Left lung (tissue), 14 donors: ENCODE measurements at places on chromosomes 12 and 14.

DNA sequence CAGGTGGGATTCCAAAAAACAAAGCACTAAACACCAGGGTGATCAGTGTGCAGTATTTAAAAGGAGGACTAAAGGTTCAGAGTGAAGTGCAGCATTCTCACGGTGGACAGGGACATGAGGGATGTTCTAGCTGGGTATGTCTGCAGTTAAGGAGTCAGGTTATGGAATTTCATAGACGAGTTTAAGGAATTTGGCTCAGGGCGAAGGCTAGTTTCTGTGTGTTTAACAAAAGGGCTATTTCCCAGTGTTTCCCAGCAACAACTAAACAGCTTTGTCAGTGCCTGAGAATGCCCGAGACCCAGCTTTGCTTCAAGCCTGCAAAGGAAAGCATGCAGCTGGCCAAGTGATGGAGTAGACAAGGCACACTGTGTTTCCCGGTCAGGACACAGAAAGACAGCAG lies 7.0 kb downstream of the KRT1 start:
- no peak for DNase-seq

DNA sequence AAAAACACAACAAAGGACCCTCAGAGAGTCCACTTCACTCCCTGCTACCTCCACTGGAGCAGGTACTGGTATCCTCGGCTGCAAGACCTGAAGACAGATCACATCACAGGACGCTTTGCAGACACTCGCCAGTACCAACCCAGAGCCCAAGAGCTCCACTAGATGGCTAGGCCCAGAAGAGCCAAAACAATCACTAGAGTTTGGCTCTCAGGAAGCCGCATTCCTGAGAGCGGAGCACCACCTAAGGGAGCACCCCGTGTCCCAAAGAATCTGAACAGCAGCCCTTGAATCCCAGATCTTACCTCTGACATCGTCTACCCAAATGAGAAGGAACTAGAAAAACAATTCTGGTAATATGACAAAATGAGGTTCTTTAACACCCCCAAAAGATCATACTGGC lies 399.8 kb downstream of the RAD51B start:
- no peak for DNase-seq

- DNase-seq, result no peak
Measured at GRCh38 chr14:73293782-73294781, 56.8 kb downstream of the PAPLN start.

DNA sequence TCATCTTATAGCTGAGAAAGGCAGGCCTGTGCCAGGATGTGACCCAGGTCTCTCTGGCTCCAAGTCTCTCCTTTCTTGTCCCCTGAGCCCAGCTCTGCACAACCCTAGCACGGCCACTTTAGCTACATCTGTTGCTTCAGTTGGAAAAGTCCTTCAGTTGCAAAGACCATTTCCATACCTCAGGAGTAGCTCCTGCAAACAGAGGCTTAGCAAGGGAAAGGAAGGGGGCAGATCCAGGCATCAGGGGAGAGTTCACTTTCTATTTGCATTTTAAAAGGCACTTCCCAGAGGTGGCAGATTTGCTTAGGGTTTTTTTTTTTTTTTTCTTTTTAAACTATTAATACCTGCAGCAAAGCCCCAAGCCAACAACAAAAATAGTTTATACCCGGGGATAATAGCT lies 3.0 kb upstream of the PITPNM2 start:
- DNase-seq, result no peak

DNA sequence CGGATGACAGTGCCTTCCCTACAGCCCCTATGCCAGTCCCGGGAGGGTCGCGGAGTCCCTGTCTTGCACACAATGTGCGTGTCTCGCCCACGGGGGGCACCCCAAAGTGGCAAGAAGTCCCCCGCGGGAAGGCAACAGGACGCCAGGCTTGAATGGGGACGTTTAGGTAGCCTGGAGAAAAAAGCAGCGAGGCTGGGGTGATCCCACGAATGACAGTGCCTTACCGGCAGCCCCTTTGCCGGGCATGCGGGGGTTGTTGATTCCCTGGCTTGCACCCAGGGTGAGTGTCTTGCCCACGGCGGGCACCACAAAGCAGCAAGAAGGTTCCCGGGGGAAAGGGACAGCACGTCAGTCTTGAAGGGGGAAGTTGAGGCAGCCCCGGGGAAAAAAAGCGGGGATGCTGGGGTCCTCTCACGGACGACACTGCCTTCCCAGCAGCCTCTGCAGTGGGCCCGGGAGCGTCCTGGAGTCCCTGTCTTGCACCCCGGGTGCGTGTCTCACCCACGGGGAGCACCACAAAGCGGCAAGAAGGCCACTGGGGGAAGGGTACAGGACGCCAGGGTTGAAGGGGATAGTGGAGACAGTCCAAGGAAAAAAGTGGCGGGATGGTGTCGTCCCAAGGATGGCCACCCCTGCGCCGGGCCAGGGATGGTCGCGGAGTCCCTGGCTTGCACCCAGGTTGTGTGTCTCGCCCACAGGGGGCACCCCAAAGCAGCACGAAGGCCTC lies 156.8 kb upstream of the ALG10B start:
- DNase-seq, result no peak

- peak; percentile 70 for DNase-seq
Measured at GRCh38 chr12:52587563-52587962, 13.7 kb downstream of the KRT72 start.

- no peak for DNase-seq
Measured at GRCh38 chr12:15205341-15206010, 15.7 kb downstream of the RERG start.

DNA sequence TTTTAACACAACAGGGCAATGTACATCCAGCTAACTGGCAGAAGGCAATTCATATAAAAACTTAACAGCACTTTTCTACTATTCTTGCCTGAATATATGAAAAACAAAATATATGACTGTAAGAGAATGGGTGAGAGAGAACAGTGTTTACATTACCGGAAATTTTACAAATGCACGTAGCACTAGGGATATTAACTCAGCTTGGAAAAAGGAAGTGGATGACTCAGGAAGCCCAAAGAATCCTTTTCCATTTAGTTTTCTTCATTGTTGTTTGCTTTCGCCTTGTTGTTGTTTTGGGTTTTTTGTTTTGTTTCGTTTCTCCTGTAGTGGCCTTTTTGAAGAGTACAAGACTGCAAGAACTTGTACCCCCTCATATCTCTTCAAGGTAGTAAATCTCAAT lies 295.5 kb downstream of the EGLN3 start:
- DNase-seq, result no peak

DNA sequence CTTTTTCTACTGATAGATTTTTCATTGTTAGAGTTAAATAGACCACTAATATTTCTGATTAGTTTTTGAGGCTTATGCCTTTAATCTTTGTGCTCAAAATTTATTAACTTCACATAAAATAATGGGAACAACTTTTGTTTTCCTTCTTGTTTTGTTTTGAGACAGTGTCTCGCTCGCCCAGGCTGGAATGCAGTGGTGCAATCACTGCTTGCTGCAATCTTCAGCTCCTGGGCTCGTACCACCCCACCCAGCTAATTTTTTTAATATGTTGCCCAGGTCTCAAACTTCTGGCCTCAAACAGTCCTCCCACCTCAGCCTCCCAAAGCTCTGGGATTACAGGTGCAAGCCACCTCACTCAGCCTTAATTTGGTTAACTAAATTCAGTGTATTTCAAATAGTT lies 16.8 kb downstream of the SCFD1 start:
- DNase-seq, result peak; percentile 30

- no peak for DNase-seq
Measured at GRCh38 chr12:77104286-77104685, 38.9 kb upstream of the E2F7 start.

DNA sequence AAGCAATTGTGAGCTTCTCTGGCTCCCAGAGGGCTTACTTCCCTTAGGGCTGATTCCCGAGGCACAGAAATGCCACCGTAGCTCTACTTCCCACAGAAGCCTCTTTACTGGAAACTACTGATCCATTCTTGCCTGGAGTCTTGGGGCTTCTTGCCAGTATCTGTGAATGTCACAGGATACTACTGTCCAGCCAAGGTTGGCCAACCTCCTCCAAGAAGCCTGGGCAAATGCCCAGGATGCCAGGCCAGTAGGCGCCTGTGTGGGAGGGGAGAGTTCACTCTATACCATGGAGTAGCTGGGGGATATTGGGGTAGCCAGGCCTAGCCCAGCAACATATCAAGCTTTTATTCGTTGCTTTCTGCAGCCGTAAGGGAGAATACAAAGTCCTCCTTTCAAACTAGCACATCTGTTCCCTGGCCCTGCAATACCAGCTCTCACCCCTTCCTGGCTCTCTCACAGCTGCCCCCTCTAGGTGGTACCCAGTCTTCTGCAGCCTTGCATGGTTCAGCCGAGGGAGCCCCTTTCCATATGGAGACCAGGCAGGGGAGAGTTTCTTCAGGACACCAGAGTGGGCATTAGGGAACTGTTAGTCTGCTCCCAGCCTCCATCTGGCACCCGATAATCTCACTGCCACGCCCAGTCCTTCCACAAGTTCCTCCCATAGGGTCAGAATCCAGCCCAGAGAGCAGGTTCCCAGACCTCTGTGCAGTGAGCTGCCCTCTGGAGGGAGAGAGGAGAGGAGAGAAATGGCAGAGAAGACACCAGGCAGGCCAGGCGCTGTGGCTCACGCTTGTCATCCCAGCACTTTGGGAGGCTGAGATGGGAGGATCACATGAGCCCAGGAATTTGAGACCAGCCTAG lies 24.3 kb upstream of the PLEK2 start:
- no peak for DNase-seq

DNA sequence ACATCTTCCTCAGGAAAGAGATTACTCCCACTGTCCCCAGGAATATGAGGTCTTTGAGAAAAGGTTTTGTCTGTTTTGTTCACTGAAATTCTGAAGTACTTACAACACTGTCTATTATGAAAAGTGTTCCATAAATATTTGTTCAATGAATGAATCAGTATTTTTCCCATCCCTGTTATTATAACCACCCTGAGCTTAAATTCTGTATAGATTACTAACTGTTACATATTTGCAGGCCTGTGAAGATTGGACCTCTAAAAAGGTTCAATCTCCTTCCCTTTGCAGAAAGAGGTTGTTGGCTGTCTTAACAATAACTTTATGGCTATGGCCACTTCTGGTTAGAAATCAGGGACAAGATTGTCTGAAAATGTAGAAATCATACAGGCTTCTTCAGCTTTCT lies 174.5 kb upstream of the NPAS3 start:
- no peak for DNase-seq

- no peak for DNase-seq
Measured at GRCh38 chr12:4734625-4735340, 14.6 kb downstream of the GALNT8 start.

GRCh38 chr14:58839233-58839632 lies 201.5 kb downstream of the DACT1 start:
- no peak for DNase-seq

DNA sequence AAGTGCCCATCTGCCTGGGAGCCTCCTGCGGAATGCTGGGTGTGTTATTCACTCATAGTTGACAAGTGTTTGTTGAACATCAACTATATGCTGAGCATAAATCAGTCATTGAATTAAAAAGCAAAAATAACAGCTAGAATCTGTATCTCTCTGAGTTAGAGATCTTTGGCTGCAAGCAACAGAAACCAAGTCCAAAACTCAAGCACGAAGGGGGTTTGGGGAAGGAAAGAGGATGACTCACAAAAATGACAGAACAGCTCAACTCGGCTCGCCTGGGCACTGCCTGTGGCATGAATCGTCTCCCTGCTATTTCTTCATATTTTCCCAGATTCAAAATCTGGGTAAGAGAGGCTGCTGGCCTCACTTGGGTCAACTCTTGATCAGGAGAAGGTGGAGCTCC lies 72.6 kb upstream of the NCOR2 start:
- DNase-seq, result no peak

- peak; percentile 37 for DNase-seq
Measured at GRCh38 chr12:21823581-21823980, 49.1 kb upstream of the KCNJ8 start.

GRCh38 chr14:104280902-104281767 lies 142.7 kb downstream of the KIF26A start:
- DNase-seq, result no peak

DNA sequence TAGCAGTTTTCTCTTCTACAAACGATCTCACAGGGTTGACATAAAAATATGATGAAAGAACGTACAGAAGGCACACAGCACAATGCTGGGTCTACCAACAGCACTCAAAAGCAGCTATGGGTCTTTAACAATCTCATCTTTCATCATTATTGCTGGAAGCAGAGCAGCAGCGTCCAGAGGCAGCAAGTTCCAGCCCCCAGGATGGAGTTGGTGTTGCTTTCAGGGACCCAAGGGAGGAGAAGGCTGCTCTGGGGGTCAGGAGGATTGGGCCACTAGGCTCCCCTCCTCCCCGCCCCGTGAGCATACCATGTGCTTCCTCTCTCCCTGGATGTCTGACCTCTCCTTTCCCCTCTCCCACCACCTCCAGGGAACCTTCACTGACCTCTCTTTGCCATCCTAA lies 13.3 kb downstream of the KCTD10 start:
- no peak for DNase-seq

GRCh38 chr12:53071591-53072551 lies 7.3 kb downstream of the SPRYD3 start:
- peak; percentile 73 for DNase-seq

- DNase-seq, result no peak
Measured at GRCh38 chr12:89862511-89863445, 154.1 kb upstream of the ATP2B1 start.

DNA sequence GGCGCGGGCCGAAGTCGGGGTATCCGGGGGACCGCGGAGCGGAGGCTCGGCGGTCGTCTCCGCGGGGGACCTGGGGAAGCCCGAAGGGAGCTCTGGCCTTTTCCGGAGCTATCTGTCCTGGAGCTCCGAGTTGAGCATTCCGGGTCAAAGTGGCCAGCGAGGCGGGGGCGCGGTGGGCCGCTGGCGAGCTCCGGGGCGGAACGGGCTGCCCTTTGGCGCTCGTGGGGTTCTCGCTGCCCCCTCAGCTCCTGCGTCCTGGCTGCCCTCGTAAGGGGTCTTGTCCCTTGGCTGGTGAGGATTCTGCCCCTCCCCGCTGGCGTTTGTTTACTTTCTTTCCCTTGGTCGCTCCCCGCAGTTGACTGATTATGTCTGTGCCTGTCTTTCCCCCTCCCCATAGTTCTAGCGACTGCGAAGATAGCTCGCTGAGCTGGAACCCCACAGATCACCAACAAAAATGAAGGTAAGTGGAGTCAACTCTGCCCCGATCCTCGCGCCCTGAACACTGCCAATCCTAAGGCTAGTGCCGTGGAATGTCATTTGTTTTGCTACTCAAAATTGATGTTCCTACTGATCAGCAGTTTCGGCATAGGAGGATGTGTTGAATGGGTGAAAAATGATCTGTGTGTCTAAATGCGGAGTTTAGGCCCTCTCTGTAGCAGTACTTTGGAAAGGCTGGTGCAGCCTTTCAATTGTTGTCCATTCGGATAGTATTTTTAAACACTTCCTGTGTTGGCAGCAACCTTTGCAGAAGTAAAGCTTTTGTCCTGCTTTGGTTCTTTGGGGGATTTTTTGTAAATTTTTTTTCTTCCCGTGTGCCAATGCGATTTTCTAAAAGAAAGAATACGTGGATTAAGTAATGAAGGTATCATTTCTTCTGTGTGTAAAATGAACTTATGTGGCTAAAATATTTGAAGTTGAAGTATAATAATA lies 1.3 kb downstream of the ARID4A start:
- DNase-seq, result peak; percentile 33

DNA sequence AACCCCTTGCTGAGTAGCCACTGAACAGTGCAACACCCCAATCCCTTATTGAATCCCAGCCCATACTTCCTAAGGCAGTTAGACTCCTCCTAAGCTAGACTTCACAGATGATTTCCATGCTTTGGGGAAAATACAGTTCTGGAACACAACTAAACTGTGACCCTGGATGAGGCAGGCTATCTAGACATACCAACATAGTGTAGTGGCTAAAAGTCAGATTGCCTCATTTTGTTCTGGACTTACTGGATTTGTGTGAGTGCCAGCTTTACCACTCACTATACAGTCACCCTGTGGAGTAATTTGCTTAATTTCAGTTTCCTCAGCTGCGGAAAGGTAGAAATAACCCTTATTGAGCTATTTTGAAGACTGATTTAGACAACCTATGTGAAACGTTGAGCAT lies 203.1 kb downstream of the ASCL1 start:
- no peak for DNase-seq
